ENCODE measurements at places on chromosomes 12 and 14. TPM values are rescaled to one million over a fixed set of nuclear protein-coding genes. Genes with fewer than 3 reads are reported as not detected.

Gene FGF23
- total RNA-seq, result not detected

Gene PTCSC3
- not detected for total RNA-seq

Gene SIX1
- not detected for total RNA-seq

Gene PDE3A
- total RNA-seq, result 32.1 TPM

Gene SERPINA10
- total RNA-seq, result 0.48 TPM

Gene ADAM21
- not detected for total RNA-seq

- no peaks in the 10 kb centered on the region for H3K4me1 ChIP-seq
- H3K36me3 ChIP-seq, result no peaks in the 10 kb centered on the region
- no peak for DNase-seq
- H3K27ac ChIP-seq, result no peak overlapping the region
- H3K4me3 ChIP-seq, result no peak overlapping the region
These were observed 54.1 kb downstream of the FOXG1 start for GRCh38 chr14:28820677-28821076.

GRCh38 chr14:89849931-89850330 is 104.6 kb downstream of the EFCAB11 start:
- H3K36me3 ChIP-seq, result no peaks in the 10 kb centered on the region
- no peaks in the 10 kb centered on the region for H3K4me1 ChIP-seq
- H3K27me3 ChIP-seq, result no peaks in the 10 kb centered on the region
- DNase-seq, result no peak
- no peak overlapping the region for H3K4me3 ChIP-seq

DNA sequence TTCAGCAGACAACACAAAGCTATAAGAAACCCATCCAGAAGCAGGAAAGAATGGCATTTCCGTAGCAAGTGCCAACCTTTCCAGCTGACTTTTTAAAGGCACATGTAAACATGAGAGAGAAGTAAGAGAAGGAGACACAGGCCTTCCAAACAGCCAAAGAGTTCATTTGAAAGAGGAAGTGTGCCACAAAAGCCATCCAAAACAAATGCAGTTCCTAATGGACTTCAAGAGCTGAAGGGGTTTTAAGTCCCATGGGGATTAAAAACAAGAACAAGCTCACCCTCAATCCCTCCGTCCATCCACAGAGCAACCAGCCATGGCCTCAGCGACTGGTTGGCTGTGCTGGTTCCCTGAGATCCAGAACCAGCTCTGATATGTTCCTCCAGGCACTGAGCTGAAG is 4.5 kb upstream of the DPF3 start:
- peaks cover 7% of the 10 kb centered on the region for H3K4me1 ChIP-seq
- no peak for DNase-seq
- no peaks in the 10 kb centered on the region for H3K27me3 ChIP-seq
- no peak overlapping the region for H3K27ac ChIP-seq
- H3K36me3 ChIP-seq, result no peaks in the 10 kb centered on the region

DNA sequence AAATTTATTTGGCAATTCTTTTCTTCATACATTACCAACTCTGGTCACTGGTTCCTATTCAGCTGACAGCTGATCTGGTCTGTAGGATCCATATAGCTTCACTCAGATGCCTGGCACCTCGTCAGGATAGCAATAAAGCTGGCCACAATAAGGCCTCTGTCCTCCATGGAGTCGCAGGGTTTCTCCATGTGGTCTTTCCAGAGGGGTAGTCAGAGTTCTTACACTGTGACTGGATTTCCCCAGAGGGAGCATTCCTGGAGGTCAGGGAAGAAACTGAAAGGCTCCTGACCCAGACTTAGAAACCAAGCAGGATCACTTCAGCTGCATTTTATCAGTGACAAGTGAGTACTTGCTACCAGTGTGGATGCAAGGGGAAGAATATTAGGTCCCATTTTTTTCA is 34.9 kb upstream of the SIX1 start:
- H3K4me1 ChIP-seq, result no peaks in the 10 kb centered on the region
- H3K27me3 ChIP-seq, result no peaks in the 10 kb centered on the region
- H3K4me3 ChIP-seq, result no peak overlapping the region
- H3K36me3 ChIP-seq, result no peaks in the 10 kb centered on the region
- DNase-seq, result no peak

DNA sequence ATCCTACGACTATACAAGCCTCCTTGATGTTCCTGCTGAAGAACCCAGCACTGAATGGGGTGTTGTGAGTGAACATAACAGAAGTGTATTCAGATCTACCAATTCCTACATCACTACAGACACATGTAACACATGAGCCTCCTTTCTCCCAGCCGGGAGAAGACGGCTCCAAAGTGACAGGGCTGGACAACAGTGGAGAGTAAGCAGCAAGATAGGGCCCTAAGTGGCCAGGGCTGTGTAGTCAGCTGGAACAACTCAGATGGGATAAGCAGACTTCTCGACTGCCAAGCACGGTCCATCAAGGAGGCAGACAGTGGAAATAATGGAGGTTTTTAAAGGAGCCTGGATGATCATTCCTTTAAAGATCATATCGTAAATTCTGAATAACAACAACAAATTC is 73.5 kb downstream of the TTC7B start:
- H3K36me3 ChIP-seq, result no peaks in the 10 kb centered on the region
- no peak overlapping the region for H3K27ac ChIP-seq
- no peaks in the 10 kb centered on the region for H3K27me3 ChIP-seq

GRCh38 chr14:67641902-67642749 is 22.4 kb downstream of the ARG2 start:
- H3K27ac ChIP-seq, result no peak overlapping the region
- no peak overlapping the region for H3K4me3 ChIP-seq
- H3K36me3 ChIP-seq, result no peaks in the 10 kb centered on the region
- H3K27me3 ChIP-seq, result no peaks in the 10 kb centered on the region
- DNase-seq, result no peak
- no peaks in the 10 kb centered on the region for H3K4me1 ChIP-seq

DNA sequence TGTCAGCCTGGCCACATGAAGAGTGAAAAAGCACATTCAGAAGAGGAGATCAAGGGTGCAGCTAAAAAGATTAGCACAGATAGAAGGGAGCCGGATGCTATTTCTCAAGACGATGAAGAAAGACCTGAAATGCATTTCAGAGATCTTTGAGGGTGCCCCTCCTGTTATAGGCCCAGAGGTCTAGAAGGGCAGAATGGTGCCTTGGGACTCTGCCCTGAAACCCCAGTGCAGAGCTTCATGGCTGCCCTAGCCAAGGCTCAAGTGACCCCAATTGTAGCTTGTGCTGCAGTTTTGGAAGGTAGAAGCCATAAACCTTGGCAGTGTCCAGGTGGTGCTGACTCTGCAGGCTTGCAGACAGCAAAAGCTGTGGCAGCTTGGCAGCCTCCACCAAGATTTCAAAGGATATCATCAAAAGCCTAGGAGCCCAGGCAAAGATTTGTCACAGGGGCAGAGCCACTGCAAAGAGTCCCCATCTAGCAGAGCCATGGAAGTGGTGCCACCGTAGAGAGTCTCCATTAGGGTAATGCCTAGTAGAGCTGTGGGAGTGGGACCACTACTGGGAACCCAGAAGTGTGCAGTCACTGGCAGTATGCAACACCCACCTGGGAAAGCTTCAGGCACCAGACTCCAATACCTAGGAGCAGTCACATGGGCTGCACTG is 6.4 kb downstream of the LACRT start:
- no peaks in the 10 kb centered on the region for H3K4me1 ChIP-seq
- H3K36me3 ChIP-seq, result no peaks in the 10 kb centered on the region
- H3K27ac ChIP-seq, result no peak overlapping the region
- DNase-seq, result no peak
- H3K4me3 ChIP-seq, result no peak overlapping the region

DNA sequence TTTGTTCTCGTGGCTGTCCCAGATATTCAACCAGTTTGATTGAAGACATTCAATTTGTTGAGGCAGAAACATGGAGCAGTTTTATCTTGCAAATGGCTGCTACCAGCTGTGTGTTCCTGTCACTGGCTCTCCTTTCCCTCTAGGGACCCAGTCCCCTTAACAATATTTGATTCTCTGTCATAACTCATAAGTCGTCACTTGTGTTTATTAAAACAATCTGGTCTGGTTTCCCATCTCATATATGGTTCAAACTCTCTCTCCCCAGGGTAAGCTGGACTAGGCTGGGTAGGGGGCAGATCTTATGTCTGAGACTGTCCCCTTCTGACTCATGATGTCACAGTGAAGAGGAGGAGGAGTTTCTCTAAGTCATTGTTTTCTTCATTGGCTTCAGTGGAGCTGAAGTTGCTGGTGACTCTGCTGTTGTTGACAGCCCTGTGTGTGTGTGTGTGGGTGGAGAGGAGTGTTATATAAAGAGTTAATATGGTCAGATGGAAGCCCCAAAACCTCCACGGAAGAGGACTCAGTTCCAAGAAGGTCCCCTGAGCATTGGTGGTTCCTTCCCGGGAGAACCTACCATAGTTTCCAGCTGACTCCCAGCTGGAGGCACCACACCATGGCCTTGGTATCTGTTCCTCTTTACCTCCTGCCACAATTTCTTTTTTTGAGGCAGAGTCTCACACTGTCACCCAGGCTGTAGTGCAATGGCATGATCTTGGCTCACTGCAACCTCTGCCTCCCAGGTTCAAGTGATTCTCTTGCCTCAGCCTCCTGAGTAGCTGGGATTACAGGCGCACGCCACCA is 16.1 kb upstream of the GNG2 start:
- no peaks in the 10 kb centered on the region for H3K36me3 ChIP-seq
- DNase-seq, result no peak
- H3K27ac ChIP-seq, result no peak overlapping the region
- H3K4me1 ChIP-seq, result no peaks in the 10 kb centered on the region

- H3K4me1 ChIP-seq, result no peaks in the 10 kb centered on the region
- no peaks in the 10 kb centered on the region for H3K36me3 ChIP-seq
- no peak for DNase-seq
- no peak overlapping the region for H3K4me3 ChIP-seq
These were observed 180.9 kb upstream of the PDE3A start for GRCh38 chr12:20187456-20187855.

DNA sequence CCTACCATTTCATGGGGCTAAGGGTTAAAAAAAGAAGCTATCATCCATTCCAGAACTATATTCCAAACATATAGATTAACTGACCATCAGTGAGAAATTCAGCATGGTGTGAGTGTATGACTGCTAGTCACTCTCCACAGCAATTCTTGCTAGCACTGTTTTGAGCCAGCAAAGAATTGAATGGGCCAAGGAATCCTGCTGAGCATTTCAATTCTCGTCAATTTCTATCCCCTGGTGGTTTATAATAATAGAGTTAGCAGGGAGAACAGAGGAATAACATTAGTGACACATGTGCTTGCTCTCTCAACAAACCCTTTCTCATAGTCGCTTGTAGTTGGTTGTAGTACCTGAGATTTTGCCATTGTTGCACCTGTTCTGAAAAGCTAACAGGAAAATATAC is 7.2 kb downstream of the MBIP start:
- H3K27ac ChIP-seq, result no peak overlapping the region
- no peaks in the 10 kb centered on the region for H3K4me1 ChIP-seq
- no peak overlapping the region for H3K4me3 ChIP-seq
- H3K27me3 ChIP-seq, result no peaks in the 10 kb centered on the region

GRCh38 chr12:70305794-70306193 is 60.3 kb upstream of the KCNMB4 start:
- H3K4me1 ChIP-seq, result no peaks in the 10 kb centered on the region
- no peak overlapping the region for H3K27ac ChIP-seq
- H3K36me3 ChIP-seq, result no peaks in the 10 kb centered on the region
- DNase-seq, result no peak
